ENCODE measurements at places on chromosomes 2 and 18. TPM values are rescaled to one million over a fixed set of nuclear protein-coding genes. Genes with fewer than 3 reads are reported as not detected.

MYO1B gene
- 138 TPM for total RNA-seq

MRPL30 gene
- 53.2 TPM for total RNA-seq

SLC8A1 gene
- 30.6 TPM for total RNA-seq

TCF23 gene
- total RNA-seq = not detected

EGR4 gene
- not detected for total RNA-seq

LDLRAD4 gene
- 36.7 TPM for total RNA-seq

SKA1 gene
- 2.6 TPM for total RNA-seq

LAMA1 gene
- 4.5 TPM for total RNA-seq

REG1B gene
- not detected for total RNA-seq

CACNB4 gene
- 13.7 TPM for total RNA-seq

SERTAD2 gene
- 15.6 TPM for total RNA-seq

LYPD1 gene
- total RNA-seq = 3.6 TPM

VWA3B gene
- total RNA-seq = 0.10 TPM

ABCG8 gene
- not detected for total RNA-seq

EVX2 gene
- total RNA-seq = not detected

AQP12B gene
- not detected for total RNA-seq

SLC14A1 gene
- total RNA-seq = 4.0 TPM

PID1 gene
- total RNA-seq = 15.4 TPM

EXOC6B gene
- total RNA-seq = 55.2 TPM

BMP10 gene
- not detected for total RNA-seq

CHN1 gene
- total RNA-seq = 19.7 TPM

TUBA4B gene
- not detected for total RNA-seq

HYCC2 gene
- 22.3 TPM for total RNA-seq

STPG4 gene
- not detected for total RNA-seq

CDK15 gene
- total RNA-seq = 0.62 TPM

KIAA2012 gene
- 0.21 TPM for total RNA-seq

RAPH1 gene
- 77.4 TPM for total RNA-seq

FOXI3 gene
- total RNA-seq = 0.31 TPM

PARD3B gene
- total RNA-seq = 21.5 TPM

DTNA gene
- total RNA-seq = 105 TPM

SPATS2L gene
- total RNA-seq = 220 TPM

C2orf15 gene
- total RNA-seq = 0.92 TPM

MYO5B gene
- 12.8 TPM for total RNA-seq

SLC4A3 gene
- 1.5 TPM for total RNA-seq

TBC1D8 gene
- total RNA-seq = 32.4 TPM

AMER3 gene
- not detected for total RNA-seq

GPR45 gene
- total RNA-seq = not detected

MIB1 gene
- 86.6 TPM for total RNA-seq

BOK gene
- 28.0 TPM for total RNA-seq

UNC80 gene
- 1.3 TPM for total RNA-seq

ABCB11 gene
- not detected for total RNA-seq

ATP8B1 gene
- 16.6 TPM for total RNA-seq

PAIP2B gene
- 16.2 TPM for total RNA-seq
